ENCODE measurements at places on chromosomes 6 and 20. TPM values are rescaled to one million over a fixed set of nuclear protein-coding genes. Genes with fewer than 3 reads are reported as not detected.

The PRKN gene
- 0.43 TPM for total RNA-seq

The OSER1 gene
- 69.9 TPM for total RNA-seq

GRCh38 chr20:35463455-35464300, 8.3 kb downstream of the CEP250 start:
- DNase-seq, result peak; percentile 75

The CCN2 gene
- 42.1 TPM for total RNA-seq

The MAFB gene
- total RNA-seq, result 0.62 TPM

DNA sequence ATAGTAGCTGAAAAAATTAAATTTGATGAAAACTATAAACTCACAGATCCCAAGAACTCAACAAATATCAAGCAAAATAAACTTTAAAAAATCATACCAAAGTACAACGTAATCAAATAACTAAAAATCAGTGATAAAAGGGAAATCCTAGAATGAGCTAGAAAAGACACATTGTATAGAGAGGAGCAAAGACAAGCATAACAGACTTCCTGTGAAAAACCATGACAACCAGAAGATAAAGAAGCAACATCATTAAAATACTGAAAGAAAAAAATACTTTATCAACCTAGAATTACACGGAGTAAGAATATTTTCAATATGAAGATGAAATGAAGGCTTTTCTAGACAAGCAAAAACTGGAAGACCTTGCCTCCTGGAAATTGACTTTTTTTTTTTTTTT, 9.8 kb downstream of the MUC22 start:
- no peak for DNase-seq

- DNase-seq, result no peak
Measured at GRCh38 chr20:62595069-62595468, 47.2 kb upstream of the SLCO4A1 start.

DNA sequence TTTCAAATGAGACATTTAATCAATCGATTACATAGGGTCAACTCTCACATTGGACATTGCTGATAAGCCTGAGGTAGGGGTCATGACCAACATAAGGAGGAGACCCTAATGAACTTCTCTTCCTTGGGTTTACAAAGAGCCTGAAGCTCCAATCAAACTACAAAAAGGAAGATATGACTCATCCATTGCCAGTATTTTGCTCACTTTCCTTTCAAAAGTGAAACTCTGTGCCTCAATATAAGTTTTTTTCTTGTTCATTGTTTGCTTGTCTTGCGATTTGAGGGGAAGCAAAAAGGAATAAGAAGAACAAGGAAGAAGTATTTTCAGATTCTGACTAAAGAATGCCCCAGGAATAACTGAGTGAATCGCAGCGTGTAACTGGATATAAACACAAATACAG, 38.8 kb upstream of the KHDRBS2 start:
- DNase-seq, result no peak

The LY6G6F gene
- not detected for total RNA-seq

DNA sequence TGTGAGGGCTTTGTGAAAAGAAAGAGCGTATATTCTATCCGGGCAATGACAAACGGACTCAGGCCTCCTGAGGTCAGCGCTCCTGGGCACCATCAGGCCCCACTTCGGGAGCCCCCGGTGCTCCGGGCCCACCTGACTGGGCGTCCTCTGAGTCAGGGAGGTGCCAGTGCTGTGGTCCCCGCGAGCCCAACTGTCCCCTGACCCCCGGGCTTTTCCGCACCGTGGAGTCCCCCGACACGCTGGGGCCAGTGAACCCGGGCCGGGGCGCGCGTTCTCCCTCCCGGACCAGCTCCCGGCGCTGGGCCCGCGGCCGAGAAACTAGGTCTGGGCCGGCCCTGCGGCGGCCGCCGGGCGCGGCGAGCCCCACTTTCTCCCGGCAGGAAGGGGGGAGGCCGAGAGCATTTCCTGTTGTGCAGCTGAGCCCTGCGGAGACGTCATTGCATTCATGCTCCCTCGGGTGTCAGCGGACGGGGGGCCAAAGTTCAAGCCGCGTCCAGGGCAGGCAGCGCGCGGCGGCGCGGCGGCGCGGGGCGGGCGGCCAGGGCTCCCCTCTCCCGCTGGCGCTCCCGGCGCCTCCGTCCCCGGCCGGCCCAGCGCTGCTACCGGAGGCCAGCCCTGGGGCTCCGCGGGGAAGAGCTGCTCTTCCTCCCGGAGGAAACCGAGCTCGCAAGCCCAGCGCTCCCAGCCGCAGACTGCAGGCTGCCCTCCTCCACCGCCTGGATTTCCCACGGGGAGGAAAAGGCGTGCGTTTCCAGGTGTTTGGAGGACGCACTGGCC, 18.3 kb downstream of the HIVEP2 start:
- peak; percentile 61 for DNase-seq

DNA sequence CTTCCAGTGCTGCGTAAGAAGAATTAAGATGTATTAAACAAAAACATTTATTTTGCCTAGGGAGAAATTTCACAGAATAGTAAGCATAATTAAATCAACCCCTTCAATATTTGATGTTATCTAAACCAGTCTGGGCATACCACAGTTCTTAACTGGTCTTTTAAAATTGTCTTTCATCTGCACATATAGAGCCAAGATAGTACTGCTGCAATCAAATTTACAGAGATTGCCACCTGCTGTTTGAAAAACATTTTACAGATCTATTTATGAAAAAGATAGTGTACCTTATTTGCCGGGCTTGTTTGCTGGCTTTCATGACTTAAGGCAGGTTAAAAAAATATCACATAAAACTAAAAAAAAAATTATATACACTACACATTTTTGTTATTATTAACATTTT, 323.2 kb downstream of the ADGRB3 start:
- peak; percentile 13 for DNase-seq

The OR2B6 gene
- not detected for total RNA-seq

- DNase-seq, result peak; percentile 56
Measured at GRCh38 chr20:14865169-14865568, 527.8 kb upstream of the FLRT3 start.

Measured in A172 (cell line).